ENCODE measurements at places on chromosomes 4 and X. TPM values are rescaled to one million over a fixed set of nuclear protein-coding genes. Genes with fewer than 3 reads are reported as not detected.

Gene FAM114A1
- total RNA-seq = 229 TPM

Gene BRS3
- not detected for total RNA-seq

Gene BEX3
- total RNA-seq = 477 TPM

Gene KLF8
- 2.4 TPM for total RNA-seq

Gene DCAF8L2
- total RNA-seq = not detected

Gene SSX4B
- total RNA-seq = not detected

Gene PFKFB1
- 0.16 TPM for total RNA-seq

Gene STAP1
- total RNA-seq = not detected

Gene SLC6A14
- total RNA-seq = 0.17 TPM
